ENCODE measurements at places on chromosomes 3 and 15.

GRCh38 chr15:73996267-73996666 lies 1.8 kb downstream of the PML start:
- DNase-seq, result no peak

- DNase-seq, result peak; percentile 4
Observed at GRCh38 chr15:59741274-59741906, 52.3 kb upstream of the BNIP2 start.

- DNase-seq, result peak; percentile 11
Observed at GRCh38 chr15:56985856-56986255, 67.4 kb downstream of the TCF12 start.

DNA sequence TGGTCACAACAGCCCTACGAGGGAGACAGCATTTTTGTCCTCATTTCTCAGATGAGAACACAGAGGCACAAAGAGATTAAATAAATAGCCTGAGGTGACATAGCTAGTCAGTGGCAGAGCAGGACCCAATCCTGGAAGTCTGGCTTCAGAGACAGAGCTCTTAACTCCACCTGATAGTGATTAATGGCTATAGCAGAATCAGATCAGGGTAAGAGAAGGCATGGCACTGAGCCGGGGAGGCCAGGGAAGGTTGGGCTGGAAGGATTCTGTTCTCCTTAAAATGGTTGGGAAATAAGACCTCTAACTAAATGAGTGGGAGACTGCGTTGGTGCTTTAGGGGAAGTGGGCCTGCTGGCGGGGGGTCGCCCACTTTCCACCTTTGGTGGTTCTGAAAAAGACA lies 104.5 kb downstream of the VGLL4 start:
- DNase-seq, result no peak

- peak; percentile 19 for DNase-seq
Observed at GRCh38 chr15:43376017-43376705, 5.3 kb downstream of the TUBGCP4 start.

DNA sequence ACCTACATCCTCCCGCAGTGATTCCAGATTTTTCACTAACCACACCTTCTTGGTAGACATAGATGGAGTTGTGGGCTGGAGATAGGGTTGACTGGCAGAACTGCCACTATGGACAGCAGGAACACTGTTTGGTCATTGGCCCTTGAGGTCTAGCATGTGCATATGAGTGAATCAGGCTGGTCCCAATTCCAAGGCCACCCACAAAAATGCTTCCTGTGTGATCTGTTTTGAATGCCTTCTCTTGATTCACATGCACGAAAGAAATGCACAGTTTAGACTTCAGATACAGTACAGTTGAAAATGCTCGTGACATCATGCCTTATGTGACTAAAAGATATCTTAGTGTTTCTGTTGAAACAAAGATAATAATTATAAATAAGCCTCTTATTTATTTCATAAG lies 285.8 kb upstream of the SEMA6D start:
- DNase-seq, result no peak

- peak; percentile 6 for DNase-seq
Observed at GRCh38 chr3:155791190-155791589, 14.9 kb downstream of the C3orf33 start.
